ENCODE measurements at places on chromosomes 5 and 9.

- DNase-seq = no peak
Measured at GRCh38 chr9:108130905-108131304, 641.3 kb upstream of the KLF4 start.

DNA sequence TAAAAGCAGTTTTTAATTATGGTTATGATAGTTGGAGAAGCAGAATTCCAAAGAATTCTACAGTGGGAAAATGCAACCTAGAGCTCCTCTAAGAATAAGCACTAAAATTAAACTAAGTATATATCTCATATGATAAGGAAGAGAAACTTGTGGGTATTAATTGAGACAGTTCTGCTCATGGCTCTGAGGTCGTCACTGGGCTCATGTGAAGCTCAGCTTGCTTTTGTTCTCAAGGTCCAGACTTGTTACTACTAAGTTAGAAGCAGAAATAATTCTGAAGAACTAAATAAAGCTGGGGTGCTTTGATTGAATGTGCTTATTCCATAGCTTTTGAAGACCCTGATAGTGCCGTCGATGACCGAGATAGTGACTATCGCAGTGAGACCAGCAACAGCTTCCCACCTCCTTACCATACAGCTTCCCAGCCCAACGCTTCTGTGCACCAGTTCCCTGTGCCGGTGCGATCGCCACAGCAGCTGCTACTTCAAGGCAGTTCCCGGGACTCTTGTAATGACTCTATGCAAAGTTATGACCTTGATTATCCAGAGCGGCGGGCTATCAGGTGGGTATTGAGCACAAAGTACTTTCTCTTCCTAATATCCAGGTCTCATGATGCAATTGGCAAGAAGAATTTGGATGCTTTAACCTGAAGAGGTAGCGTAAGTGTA is 133.7 kb downstream of the UNC13B start:
- DNase-seq = no peak

DNA sequence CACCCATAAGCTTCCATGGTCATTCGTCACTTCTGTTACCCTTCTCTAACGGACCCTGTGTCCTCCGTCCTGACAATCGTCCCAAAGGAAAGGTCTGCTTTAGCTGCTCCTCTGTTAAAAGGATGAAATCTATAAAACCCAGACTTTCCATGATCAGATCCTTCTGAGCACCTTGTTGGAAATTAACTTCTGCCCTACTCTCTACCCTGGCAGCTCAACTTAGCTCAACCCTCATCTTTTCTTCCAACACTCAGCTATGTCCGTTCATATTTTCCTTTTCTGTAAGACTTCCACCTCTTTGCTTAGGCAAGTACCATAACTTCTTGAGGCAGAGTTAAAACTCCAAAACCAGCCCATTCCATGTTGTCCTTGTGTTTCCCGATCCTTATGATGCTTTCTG is 205.4 kb downstream of the SPATA31A6 start:
- no peak for DNase-seq

GRCh38 chr9:134058716-134059115 is 9.1 kb downstream of the BRD3 start:
- no peak for DNase-seq

DNA sequence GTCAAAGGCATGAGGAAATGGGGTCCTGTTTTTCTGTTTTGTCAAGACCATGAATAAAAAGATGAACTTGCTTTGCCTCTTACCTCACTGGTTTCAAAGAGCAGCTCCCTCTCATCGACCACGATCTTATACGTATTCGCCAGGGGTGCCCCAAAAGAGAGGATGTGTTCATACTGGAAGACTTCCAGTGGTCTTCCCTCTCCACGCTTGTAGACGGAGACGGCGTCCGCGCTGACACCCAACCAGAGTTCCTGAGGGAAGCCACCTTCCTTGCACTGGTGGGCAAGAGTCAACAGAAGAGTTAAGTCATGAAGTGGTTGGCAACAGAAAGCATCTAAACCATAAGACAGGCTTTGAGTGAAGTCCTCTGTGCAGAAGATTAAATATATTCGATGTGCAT is 51.4 kb upstream of the RETREG1 start:
- no peak for DNase-seq

DNA sequence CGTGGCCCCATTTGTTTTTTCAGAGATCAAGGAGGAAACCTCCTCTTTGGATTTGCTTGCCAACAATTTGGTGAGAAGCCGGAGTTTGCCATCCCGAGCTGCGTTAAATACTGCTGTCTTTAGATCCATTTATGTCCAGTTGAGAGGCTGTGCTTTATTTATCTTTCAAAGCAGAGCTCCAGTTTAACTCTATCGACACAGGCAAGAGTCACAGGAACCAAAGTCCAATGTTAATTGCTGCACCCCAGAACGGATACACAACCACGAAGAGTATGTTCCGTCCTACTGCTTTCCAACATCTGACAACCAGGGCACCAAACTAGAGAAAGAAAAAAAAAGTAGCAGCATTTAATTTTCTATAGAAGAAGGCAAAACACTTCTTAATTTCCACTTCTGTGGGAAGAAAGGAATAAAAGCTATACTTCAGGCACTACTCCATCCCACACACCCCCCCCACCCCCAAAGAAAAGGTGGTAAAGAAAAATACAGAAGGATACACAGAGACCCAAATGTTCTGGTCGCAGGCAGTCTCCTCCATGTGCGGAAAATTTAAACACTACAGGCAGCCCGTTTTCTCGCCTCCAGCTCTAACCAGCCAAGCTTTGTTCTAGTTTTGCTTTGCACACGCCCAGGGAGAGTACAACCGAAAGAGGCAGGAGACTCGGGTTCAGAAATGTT is 1.1 kb downstream of the FEM1C start:
- DNase-seq = no peak

DNA sequence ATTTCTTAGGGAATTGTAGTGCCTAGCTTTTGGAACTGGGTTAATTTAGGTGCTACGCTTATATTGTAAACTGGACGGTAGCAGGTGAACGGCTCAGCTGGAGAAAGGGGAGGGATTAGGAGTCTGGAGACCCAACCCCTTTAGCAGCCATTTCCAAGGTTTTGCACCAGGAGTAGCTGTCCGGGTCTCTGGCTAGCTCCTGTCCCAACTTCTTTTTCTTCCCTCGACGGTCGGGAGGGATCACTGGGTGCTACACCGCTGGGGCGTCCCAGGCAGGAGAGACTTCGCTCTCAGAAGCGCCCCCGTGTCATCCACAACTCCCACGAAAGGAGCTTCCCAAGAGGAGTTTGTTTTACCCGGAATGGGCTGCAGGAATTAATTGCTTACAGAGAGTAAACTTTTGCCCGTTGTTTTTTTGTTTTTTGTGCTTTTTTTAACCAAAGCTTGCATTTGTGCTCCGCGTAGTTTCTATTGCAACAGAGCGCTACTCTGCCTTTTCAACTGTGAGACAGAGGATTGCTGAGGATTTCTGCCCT is 1640.9 kb upstream of the C9orf72 start:
- DNase-seq = no peak

GRCh38 chr5:149294872-149295829 is 23.5 kb downstream of the AFAP1L1 start:
- no peak for DNase-seq

DNA sequence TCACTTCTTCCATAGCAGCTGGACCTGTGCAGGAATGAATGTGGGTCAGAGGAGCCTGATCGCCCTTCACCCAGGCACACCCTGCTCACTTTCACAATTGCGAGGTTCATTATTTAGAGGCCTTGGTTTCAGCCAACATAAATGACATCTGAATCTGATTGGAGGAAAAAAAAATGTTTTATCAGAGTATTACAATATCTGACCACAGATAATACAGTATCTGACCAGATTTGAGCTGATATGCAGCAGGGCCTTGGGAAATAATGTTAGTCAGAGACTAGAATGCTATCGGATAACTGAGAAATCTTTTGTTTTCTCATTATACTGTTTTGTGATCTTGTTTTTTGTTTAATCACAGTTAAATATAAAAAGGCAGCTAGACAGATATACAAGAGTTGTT is 7.7 kb downstream of the ICE1 start:
- DNase-seq = no peak

- no peak for DNase-seq
Measured at GRCh38 chr5:43036856-43037635, 3.1 kb downstream of the ANXA2R start.

DNA sequence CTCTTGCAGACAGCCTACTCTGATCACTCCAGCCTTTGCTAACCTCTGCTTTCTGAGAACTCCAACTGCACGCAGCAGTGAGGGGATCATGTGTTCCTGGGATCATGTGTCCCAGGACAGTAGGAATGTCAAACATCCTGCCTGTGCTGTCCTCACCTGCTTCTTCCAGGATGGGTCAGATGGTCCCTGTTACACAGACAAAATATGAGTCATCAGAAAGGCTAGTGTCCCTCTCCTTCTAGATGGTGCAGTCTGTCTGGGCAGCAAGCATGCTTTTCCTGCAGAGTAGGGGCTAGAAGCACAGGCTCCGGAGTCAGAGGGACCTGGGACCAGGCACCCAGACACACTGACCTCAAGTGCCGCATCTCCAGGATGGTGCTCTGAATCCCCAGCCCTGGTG is 20.1 kb upstream of the SLC25A48 start:
- DNase-seq = no peak

GRCh38 chr5:9467199-9468059 is 78.4 kb downstream of the SEMA5A start:
- no peak for DNase-seq

- DNase-seq = no peak
Measured at GRCh38 chr9:12224449-12224848, 468.7 kb upstream of the TYRP1 start.

GRCh38 chr5:110702704-110703103 is 23.8 kb downstream of the TMEM232 start:
- no peak for DNase-seq

DNA sequence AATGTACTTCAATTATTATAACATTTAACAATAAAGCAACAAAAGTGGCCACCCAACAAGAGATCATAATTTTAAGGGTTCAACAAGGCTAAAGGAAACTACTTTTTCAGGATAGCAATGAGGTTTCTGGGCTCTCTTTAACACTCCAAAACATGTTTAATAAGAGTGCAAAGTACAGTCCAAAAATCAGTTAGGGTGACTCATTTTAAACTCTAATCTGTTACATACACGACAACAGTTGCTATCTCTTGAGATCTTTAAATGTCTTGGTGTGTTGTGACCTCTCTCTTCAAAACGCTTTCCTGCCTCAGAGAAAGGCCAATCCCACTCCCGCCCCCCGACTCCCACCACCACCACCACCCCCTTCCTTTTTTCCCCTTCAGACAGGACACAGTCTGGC is 11.5 kb downstream of the NFIB start:
- DNase-seq = no peak

- no peak for DNase-seq
Measured at GRCh38 chr9:127810378-127811187, 7.9 kb downstream of the FPGS start.

DNA sequence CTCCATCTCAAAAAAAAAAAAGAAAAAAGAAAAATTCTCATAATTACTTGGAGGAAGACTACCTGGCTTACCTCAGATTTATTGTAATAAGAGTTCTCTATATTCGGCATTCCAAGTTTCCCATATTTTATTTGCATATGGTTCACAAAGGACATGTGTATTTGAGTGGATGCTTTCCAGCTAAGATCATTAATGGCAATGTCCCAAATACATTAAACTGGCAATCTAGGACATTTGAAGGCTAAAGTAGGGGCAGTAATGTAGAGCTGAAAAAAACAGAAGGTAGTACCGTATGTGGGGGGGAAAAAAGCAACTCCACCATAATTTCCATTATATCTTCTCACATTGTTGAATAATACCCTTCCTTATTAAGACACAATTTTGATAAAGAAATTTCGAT is 4.9 kb downstream of the TUT7 start:
- DNase-seq = no peak

DNA sequence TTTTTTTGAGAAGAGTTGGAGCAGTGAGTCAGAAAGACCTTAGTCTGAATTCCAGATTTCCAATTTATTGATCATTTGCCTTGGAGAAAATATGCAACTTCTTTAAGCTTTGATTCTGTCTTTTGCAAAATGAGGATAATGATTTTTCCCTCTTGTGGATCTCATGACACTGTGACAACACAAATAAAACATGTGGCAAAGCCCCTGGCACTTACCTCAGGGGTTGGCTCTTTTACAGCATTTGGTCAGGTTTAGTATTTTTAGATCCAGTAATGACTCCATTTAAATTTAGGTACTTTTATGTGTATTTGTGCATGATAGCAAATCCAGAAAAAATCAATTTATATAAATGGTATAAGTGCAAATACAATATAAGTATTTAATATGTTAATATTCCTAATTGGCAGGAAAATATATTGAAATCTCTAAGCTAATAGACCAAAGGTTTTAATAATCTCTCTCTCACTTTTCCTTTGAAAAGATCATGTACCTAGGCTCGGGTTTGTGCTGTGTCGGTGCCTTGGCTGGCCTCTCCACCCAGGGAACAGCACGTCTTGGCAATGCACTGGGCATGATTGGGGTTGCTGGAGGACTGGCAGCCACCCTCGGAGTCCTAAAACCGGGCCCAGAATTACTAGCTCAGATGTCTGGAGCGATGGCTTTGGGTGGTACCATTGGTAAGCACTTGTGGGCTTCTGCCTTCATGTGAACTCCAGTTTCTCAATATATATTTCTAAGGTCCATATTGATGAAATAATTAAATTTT is 49.7 kb downstream of the NNT start:
- no peak for DNase-seq

GRCh38 chr5:171562822-171563221 is 143.4 kb downstream of the FGF18 start:
- DNase-seq = no peak

- DNase-seq = no peak
Measured at GRCh38 chr5:39256477-39257235, 37.3 kb upstream of the FYB1 start.
